ENCODE measurements at places on chromosomes 11 and 22.

DNA sequence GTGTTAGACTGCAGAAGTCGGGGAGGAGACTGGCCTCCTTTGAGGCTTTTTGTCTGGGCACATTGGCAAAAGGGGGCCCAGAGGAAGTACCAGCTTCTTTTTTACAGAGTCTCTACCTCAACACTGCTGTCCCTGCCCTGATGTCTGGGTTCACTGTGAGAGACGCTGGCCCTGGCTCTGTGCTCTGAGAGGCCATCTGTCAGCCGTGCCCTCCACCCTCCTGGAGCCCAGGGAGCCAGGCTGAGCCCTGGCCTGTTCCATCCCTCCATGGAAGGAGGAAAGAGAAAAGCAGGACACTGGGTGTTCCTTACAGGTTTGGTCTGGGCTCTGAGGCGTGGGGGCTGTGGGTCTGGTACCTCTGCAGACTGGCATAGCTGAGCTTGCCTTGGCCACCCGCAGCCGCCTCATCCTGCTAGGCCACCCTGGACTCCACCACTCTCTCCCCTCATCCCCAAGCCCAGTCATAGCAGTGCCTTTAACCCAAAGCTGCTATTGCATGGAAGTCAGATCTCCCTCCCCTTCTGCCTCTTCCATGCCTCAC is 105.5 kb upstream of the PARVA start:
- no peak for DNase-seq

GRCh38 chr22:33440756-33441155 is 382.6 kb upstream of the SYN3 start:
- DNase-seq: no peak

- DNase-seq: no peak
These were observed 10.0 kb upstream of the KCTD14 start for GRCh38 chr11:78033040-78033439.

DNA sequence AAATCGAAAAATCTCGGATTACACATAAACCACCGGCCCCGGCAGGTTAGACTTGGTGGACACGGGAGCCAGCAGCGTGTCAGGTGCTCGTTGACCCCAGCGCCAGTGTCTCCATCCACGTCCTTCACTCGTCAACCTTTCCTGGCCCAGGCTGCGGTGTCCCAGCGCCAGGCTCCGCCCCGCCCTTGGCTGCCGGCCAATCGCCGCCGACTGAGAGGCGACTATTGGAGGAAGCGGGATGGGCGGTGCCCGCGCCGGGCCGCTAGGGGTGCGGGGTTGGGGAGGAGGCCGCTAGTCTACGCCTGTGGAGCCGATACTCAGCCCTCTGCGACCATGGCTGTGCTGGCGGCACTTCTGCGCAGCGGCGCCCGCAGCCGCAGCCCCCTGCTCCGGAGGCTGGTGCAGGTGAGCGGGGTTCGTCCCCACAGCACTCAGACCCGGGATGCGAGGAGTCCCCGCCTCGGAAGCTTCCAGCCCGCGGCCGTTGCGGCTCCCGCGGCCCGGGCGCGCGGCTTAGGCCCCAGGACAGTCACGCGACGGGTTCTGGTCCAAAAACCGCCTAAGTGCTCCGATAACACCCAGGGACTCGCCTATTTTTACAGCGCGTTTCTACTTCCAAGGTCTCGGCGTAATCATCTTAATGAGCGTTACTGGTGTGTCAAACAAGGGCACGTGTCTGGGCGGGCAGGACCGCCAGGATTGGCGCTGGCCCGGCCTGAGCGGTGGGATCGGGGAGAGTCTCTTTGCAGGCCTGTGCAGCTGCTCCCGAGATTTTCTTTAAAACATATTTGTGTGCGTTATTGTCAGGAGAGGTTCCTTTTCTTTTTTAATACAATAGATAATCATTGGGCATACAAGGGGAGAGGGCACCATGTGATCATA is at the start of gene ACAT1:
Gene ACAT1, plus strand, starts transcription at position 294 of the 882 bp plus-strand sequence. Its CDS starts 40 bp downstream, at position 334.
- peak; percentile 84 for DNase-seq

DNA sequence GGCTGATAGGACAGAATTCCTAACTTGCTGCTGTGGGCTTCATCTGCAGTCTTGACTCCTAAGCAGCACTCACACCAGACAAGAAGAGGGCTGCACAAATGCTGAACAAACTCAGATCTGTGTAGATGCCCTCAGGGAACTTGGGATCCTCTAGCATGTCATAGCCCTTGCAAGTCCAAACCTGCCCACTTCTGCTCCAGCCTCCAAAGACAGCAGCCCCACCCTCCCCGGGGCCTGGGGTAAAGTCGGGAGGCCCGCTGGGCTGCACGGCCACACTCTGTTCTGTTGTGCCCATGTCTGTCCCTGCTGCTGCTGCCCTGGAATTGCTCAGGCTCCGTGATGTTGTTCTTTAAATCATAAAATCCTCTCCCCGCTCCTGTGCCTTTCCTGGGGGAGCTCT is 28.3 kb downstream of the DRD2 start:
- no peak for DNase-seq

DNA sequence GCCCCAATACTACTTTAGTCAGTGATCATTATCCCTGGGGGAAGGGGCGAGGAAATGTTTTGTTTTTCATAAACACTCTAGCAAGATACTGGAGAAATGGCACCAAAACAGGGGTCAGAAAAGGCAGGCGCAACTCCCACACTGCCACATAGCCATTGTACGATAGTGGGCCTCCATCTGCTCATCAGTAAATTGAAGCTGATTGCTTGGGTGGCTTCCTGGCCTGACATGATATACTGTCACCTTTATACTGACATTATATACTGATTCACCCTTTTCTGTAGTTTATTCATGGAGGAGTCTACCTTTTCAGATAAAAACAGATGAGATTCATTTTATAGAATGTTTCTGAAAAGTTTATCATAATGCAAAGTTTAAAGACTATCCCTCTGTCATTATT is 51.6 kb upstream of the CCDC34 start:
- no peak for DNase-seq

GRCh38 chr11:60360621-60361020 is 17.7 kb upstream of the MS4A7 start:
- no peak for DNase-seq

DNA sequence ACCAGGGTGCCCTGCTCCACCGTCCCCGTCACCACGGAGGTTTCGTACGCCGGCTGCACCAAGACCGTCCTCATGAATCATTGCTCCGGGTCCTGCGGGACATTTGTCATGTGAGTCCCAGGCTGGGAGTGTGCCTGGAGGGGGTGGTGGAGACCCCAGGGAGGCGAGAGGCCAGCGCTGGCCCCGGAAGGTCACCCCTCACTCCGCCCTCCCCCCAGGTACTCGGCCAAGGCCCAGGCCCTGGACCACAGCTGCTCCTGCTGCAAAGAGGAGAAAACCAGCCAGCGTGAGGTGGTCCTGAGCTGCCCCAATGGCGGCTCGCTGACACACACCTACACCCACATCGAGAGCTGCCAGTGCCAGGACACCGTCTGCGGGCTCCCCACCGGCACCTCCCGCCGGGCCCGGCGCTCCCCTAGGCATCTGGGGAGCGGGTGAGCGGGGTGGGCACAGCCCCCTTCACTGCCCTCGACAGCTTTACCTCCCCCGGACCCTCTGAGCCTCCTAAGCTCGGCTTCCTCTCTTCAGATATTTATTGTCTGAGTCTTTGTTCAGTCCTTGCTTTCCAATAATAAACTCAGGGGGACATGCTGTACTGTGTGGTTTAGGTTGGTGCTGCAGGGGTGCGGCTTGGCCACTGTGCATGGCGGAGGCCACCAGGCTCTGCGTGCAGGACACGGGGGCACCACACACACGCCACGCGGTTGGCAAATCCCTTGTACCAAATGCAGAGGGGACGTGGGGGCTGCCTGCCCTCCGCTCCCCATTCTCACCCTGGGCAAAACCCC is 35.4 kb downstream of the MUC2 start:
- no peak for DNase-seq

DNA sequence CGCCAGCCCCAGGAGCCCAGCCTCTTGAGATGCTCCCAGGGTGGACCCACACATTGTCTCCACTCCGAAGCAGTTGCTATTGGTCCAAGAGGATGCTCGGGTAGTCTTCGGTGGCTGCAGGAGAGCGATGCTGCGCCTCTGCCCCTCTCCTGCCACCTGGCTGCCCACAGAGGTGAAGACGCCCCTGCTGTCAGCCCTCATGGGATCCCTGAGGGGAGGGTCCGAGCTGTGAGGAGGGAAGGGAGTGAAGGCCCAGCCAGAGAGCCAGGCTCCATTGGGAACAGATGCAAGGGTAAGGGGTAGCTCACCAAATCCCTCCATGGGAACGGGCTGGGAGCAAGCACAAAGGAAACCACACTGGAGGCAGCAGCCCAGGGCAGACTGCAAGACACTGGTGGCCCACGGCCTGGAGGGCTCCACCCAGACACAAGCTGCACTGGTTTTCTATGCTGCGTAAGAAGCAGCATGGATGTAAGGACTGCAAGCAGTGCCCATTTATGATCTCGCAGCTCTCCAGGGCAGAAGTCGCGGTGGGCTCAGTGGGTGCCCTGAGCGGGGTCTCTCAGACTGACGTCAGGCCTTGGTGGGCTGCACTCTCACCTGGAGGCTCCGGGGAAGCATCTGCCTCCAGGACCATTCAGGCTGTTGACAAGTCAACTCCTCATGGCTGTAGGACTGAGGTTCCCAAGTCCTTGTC is 15.7 kb downstream of the TSPAN32 start:
- DNase-seq: no peak

- no peak for DNase-seq
These were observed 90.0 kb upstream of the LINC01488 start for GRCh38 chr11:69391192-69392103.

DNA sequence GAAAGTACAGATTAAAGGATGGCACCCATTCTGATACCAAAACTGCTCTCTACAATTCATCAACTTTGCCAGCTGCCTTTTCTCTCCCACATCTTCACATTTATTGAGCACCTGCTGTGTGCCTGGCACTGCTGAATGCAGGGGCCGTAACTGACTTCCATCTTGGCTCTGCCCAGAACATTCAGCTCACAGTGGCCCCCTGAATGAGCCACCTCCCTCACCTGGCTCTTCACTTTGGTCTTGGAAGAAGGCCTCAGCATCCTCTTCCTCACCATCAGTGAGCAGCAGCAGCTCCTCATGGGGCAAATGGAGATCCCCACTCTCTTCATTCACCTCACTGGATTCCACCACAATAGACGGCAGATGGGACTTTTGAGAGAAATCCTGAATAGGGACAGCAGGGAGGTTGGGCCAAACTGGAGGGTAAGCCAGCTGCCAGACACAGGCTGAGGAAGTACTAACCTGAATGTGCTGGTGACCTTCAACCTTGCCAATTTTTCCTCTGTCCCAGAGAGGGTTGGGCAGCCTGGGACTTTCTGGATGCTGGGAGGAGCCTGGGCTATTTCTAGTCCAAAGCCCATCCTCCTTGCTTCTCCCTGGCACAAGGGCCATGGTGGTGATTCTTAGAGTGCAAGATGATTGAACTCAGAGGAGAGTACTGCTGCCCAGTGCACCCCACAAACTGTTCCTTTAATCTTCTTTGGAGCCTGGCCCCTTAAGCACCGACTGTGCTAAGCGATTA is 1.9 kb upstream of the UQCC3 start:
- DNase-seq: no peak

DNA sequence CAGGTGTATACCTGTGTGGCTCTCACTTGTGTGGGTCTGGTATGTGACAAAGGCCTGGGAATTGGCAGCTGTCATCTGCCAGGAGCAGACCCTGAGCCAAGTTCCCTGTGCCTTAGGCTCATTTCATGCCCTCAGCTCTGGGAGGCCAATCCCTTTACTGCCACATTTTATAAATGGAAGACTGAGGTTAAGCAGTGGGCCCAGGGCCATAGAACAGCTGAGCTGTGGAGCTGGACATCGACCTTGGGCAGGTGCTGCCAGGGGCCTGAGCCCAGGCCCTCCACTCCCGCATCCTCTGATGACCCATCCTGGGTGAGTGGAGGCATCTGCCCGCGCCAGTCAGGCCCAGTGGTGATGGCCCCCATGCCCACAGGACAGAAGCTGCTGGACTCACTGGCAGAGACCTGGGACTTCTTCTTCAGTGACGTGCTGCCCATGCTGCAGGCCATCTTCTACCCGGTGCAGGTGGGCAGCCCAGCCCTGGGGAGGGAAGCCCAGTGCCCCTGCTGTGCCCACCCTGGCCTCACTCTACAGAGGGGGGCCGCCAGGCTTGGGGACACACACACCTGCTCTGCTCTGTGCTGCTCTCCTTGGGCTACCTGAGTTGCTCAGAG is 20.9 kb upstream of the ARHGAP8 start:
- DNase-seq: no peak

- no peak for DNase-seq
These were observed 7.8 kb downstream of the ELFN2 start for GRCh38 chr22:37419370-37419968.

DNA sequence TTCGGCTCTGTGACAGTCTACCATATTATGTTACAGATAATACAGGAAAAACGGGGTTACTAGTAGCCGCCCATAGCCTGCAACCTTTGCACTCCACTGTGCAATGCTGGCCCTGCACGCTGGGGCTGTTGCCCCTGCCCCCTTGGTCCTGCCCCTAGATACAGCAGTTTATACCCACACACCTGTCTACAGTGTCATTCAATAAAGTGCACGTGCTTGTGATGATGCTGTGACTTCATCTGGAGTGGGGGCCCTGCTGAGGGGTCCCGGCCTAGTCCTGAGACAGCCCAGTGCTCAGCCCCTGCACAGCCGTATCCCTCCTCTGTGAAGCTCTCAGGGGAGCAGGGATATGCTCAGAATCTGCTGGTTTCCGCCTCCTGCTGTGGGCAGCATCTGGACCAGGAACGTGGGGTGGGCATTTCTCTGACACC is 1.2 kb downstream of the IFITM1 start:
- DNase-seq: no peak

- DNase-seq: no peak
These were observed 28.9 kb downstream of the AP1B1 start for GRCh38 chr22:29359469-29359868.

- DNase-seq: no peak
These were observed 56.7 kb upstream of the RCN1 start for GRCh38 chr11:32034149-32034548.

DNA sequence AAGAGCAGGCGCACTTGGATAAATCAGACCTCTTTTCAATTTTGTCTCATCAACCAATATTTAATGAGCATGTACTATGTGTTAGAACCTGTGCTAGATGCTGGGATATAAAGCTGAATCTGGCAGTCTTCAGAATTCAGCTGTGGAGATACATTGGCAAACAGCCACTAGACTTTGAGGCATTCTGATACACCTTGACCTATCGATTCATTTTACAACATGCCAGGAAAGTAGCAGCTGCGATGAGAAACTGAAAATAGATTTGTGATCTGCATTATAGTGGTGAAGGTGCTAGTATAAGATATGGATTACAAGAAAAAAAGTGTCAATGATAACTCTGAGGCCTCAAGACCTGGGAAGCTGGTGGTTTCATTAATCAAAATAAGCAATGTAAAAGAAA is 1338.1 kb upstream of the TENM4 start:
- no peak for DNase-seq

DNA sequence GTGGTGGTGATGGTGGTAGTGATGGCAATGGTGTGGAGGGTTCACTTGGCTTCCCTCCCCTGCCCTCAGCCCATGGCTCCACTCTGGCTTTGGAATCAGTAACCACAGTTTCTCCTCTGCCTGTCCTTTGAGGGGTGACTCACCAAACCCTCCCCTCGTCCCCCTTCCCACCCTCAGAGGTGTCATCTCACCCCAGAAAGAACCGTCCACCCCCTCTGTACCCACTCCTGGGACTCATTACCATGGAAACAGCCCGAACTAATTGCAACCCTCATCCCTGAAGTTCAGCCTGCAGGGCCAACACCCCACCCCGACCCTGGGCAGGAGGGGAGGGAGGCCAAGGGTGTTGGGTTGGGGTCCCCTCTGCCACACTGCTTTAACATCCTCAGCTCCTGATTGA is 26.6 kb downstream of the PHLDB1 start:
- no peak for DNase-seq

All from NCI-H187 (cell line).